ENCODE measurements at places on chromosomes 5 and 9.

- DNase-seq: no peak
Measured at GRCh38 chr9:36877239-36877638, 156.8 kb downstream of the PAX5 start.

DNA sequence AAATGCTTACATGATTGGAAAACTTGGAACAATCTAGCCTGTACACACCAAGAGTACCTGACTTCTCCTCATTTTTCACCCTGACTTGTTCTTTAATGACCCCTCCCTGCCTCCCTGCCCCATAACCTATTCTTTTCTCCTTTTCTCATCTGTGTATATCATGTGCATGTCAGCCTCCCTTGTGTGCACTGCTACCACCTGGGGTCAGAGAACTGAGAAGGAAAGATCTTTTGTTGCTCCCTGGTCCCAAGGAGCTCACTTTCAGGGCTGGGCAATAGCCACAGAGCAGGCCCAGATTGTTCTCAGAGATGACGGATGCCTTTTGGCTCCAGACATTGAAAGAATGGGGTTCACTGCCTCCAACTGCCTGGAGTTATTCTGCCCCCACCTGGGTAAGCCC is 5.1 kb downstream of the MAP1B start:
- DNase-seq: no peak

DNA sequence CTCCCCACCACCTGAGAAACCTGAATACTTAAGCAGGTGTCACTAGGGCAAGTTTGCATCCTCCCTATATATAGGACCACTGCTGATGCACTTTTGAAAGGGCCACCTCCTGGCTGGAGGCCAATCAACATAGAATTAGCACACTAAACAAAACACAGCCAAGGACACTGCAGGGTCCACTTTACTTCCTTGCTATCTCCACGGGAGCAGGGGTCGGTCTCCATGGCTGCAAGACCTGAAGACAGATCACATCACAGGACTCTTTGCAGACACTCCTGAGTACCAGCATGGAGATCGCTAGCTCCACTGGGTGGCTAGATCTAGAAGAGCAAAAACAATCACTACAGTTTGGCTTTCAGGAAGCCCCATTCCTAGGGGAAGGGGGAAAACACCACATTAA is 72.3 kb downstream of the C9orf153 start:
- no peak for DNase-seq

- peak; percentile 24 for DNase-seq
Measured at GRCh38 chr5:131382407-131383395, 118.8 kb downstream of the CDC42SE2 start.

- no peak for DNase-seq
Measured at GRCh38 chr5:103270581-103270980, 12.0 kb downstream of the MACIR start.

DNA sequence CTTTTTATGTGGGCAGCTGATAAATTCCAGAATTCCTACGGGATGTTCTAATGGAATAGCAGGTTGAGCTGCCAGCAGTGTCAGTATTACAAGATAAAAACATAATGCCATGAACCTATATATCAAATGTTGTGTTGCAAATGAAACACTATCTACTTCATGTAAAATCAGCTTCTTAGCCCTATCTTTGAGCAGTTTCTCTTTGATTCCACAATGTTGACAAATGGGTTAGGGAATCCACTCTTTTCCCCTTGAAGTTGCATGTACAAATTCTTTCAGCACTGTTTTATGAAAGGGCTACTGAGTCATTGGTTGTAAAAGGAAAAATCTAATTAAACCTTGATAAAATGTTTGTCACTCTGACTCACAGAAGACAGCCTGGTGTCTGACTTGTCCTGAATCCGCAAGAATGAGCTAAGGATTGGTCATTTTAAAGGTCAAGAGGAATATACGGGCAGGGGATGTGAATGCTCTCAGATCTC is 950.6 kb upstream of the NUDT12 start:
- DNase-seq: no peak

- no peak for DNase-seq
Measured at GRCh38 chr5:143044265-143044664, 274.1 kb downstream of the ARHGAP26 start.

GRCh38 chr5:83077662-83078261 is 415 bp downstream of the XRCC4 start:
- DNase-seq: no peak

DNA sequence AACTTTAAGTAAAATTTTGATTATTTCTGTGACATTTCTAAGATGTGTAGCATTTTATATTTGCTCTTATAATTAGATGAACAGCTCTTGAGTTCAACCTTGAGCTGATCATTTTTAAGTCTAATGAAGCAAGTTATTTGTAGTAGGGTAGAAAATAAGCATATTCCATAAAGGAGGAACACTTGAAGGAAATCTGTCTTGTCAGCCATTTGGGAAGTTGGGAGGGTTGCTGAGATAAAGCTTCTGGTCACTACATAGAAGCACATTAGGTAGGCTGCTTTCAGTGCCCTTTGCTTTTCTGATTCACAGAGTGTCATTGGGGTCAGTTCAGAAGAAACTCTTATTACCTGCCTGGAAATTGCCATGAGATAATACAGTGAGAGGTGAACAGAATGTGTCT is 44.1 kb downstream of the SEC24A start:
- no peak for DNase-seq

DNA sequence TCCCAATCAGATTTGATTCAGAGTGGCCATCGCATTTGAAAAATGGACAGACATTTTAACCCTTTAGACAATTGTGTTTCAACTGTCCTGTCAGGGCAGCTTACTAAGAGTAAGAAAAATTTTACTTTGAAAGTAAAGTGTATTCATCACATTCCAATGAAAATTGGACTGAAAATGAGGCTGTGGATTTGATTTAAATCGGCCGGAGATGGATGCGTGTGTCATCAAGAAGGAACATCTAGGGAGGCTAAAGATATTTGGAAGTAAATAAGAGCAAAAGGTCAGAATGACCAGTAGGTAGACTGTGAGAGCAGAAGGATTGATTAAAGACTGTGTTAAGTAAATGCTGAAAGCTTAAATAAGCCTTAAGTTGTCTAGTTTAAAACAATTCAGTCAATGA is 1.5 kb downstream of the ZCCHC7 start:
- DNase-seq: no peak

- DNase-seq: no peak
Measured at GRCh38 chr5:149216496-149216895, 55.2 kb upstream of the AFAP1L1 start.

DNA sequence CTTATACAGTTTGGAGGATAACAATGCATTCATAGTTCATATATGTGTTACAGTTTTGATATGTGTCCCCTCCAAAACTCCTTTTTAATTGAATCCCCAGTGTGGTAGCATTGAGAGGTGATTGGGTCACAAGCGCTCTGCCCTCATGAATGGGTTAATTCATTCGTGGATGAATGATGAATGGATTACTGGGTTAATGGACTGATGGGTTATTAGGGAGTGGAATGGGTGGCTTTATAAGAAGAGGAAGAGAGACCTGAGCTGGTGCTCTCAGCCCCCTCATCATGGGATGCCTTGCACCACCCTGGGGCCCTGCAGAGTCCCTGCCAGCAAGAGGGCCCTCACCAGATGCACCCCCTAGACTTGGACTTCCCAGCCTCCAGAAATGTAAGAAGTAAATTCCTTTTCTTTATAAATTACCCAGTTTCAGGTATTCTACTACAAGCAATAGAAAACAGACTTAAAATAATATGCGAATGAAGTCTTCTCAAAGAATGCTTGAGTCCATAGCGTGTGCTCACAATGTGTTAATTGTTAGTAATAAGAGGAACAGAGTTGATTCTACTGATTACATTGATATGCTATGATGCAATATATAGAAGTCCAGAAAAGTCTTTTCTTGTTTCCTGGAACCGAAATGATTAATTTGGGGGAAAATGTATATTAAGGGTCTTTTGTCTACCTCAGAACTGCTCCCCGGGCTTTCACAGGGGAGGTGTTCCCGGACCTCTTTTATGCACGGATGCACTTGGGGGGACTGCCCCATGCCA is 190.2 kb downstream of the ERCC6L2 start:
- DNase-seq: no peak
